Endothelial cell of umbilical vein (primary cell): ENCODE measurements at places on chromosomes 12 and 14.

GRCh38 chr12:112419297-112420133 lies 768 bp downstream of the PTPN11 start:
- peak; percentile 75 for DNase-seq

DNA sequence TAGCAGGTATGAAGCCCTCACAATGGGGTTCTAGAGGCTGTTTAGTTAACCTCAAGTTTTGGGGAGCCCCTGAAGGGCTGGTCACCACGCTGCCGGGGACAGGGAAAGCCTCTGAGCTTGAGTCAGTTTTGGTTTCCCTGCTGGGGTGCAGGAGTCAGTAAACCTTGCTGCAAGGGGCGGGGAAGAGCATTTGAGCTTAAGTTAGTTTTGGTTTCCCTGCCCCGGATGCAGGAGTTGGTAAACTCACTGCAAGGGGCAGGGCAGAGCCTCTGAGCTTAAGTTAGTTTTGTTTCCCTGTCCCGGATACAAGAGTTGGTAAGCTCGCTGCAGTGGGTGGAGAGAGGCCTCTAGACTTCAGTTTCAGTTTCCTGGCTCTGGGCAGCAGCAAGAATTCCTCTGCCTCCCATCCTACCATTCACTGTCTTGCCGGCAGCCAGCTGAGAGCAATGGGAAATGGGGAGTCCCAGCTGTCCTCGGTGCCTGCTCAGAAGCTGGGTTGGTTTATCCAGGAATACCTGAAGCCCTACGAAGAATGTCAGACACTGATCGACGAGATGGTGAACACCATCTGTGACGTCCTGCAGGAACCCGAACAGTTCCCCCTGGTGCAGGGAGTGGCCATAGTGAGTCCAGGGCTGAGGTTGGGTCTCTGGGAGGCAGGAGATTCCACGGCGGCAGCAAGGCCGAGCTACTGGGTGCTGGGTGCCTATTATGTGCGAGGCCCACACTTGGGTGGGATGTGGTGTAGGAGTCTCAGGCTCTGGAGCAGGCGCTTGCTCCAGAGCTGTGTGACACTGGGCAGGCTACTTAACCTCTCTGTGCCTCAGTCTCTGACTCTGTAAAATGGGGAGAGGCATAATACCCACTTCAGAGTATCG lies at the start of gene OAS2:
Gene OAS2, plus strand, starts transcription at position 357 of the 878 bp plus-strand sequence. Its CDS starts 90 bp downstream, at position 447.
- peak; percentile 51 for DNase-seq

GRCh38 chr14:30420515-30420914 lies 138.4 kb upstream of the G2E3 start:
- no peak for DNase-seq

DNA sequence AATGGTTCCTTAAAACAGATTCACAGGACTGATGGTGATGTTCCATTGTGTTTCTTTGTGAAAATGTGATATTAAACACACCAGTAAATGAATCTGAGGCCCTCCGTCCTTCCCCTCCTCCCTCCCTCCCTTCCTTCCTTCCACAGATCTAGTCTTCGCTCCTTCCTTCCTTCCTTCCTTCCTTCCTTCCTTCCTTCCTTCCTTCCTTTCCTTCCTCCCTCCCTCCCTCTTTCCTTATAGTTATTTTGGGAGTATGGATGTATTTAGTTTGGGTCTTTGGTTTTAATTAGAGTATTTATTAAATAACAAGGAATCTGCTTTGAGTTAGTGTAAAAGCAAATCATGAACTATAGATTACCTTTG lies 410.8 kb downstream of the PCNX1 start:
- no peak for DNase-seq

DNA sequence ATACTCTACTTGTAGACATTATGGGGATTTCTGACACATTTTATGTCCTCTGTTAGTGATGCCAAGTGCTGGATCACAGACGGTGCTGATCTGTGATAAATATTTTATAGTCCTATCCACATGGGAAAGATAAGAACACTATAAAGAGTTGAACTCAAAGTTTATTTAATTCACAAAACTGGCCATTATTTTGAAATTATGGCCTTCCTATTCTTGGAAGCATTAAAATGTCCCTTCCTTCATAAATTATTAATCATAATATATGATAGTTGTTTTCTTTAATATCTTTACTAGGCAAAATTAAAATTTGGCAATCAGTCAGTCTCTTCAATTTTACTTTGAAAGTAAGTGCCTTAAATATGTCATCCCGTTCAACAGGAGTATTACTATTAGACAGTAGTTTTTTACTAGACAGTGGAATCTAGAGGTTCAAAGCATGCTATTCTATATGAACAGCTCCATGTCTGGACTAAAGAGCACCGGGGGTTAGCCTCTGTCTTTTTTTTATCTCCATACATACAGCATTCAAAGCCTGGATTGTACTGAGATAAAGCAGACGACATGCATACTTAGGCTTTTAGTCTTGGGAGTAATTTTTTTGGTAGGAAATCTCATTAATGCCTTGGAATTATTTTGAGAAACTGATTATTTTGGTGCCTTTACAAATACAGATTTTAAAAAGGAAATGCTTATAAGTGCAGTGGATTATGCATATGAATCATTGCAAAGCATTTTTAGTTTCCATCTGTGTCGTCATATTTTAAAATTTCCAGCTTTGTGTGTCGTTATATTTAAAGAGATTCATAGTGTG lies 306.1 kb upstream of the RGS6 start:
- DNase-seq: no peak

GRCh38 chr12:101962486-101962885 lies 85.1 kb downstream of the DRAM1 start:
- DNase-seq: no peak

- DNase-seq: peak; percentile 59
These were observed 60.8 kb downstream of the RASSF3 start for GRCh38 chr12:64670919-64671639.

GRCh38 chr14:32201193-32201815 lies 541 bp upstream of the RNU6-7 start:
- DNase-seq: peak; percentile 74

DNA sequence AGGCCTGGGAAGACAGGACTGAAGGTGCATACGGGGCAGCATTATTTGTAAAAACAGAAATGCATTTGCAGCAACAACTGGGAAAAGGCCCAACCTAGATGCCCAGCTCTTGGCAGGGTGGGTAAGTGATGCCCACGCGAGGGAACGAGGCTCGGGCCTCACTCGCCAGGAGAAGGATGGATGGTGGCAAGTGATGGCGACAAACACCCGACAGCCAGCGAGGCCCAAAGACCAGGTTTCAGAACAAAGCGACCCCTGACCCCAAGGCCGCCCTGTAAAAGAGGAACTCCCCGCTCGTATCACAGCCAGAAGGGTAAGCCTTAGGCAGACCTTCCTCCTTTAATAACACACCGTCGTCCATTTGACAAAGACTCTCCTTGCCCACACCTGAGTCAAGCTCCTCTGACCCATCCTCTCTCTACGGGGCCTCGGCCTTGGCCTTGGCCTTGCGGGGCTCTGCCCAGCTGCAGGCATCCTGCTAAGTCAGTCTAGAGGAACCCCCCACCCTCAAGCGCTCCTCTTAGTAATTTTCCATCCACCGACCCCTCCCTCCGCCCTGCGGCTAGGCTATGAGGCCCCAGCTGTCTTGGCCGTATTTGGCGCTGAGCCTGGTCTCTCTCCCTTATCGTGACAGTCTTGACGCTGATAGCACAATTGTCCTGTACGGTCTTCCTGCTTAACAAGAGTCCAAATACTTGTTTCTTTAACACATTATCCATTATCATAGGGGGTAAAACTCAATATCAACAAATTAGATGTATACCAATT lies 80.2 kb downstream of the NCOR2 start:
- DNase-seq: no peak

DNA sequence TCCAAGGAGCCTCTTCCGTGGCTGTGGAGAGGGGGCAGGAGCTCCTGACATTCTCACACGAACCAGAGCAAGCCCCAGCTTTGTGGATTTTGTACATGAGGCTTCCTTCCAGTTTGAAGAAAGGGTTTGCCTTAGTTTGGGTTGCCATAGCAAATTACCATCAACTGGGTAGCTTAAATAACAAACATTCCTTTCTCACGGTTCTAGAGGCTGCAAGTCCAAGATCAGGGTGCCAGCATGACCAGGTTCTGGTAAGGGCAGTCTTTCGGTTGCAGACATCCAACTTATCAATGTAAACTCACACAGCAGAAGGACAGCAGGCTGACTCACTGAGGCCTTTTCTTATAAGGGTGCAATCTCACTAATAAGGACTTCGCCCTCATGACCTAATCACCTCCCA lies 25.9 kb upstream of the STAB2 start:
- no peak for DNase-seq

GRCh38 chr14:77498984-77499527 lies 440 bp upstream of the ISM2 start:
- DNase-seq: no peak

DNA sequence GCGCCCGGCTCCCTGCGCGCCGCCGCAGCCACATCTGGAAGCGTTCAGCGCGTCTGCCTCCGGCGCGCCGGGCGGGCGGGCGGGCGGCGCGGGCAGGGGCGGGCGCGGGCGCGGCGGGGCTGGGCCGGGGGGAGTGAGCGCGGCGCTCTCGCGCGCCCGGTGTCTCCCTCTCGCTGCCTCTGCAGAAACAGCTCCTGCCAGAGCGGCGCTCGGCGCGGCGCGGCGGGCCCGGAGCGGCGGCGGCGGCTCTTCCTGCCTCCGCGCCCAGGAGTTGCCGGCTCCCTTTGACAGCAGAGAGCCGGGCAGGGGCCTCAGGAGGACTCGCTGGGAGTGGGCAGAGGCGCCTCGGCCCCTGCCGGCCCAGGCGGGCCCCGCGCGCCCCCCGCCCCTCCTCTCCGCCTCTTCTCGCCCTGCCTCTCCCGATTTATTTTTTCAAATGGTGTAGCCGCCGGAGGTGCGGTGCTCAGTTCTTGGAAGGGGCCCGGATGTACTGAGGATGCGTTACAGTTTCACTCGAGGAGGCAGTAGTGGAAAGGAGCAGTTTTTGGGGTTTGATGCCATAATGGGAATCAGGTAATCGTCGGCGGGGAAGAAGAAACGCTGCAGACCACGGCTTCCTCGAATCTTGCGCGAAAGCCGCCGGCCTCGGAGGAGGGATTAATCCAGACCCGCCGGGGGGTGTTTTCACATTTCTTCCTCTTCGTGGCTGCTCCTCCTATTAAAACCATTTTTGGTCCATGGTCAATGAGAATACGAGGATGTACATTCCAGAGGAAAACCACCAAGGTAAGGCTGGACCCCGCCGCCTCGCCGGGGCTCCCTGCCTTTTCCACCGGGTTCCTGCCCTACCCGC lies at the start of gene CACNA1C:
Gene CACNA1C, plus strand, starts transcription at position 162 of the 853 bp plus-strand sequence. Its CDS starts 576 bp downstream, at position 738.
- peak; percentile 24 for DNase-seq
